ENCODE measurements at places on chromosomes 1 and 21.

- no peak for DNase-seq
Observed at GRCh38 chr1:114339379-114339778, 171.6 kb downstream of the TRIM33 start.

- no peak for DNase-seq
Observed at GRCh38 chr1:225617479-225617878, 35.4 kb downstream of the ENAH start.

GRCh38 chr21:37508341-37508740, 141.8 kb downstream of the DYRK1A start:
- no peak for DNase-seq

DNA sequence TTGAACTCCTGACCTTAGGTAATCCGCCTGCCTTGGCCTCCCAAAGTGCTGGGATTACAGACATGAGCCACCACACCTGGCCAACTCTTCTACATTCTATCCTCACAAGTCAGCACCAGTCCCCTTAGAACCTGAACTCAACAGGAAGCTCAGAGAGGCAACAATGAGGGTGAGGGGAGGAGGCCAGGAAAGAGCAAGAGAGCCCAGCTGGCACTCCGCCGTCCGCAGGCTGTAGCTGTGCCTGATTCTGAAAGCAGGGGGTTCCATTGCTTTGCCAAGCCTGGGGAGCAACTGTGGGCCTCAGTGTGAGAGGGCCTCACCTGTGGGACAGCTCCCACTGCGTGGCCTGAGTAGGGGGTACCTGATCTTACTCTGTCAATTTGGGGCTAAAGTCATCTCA, 18.7 kb downstream of the STK40 start:
- no peak for DNase-seq

- DNase-seq: no peak
Observed at GRCh38 chr1:172699695-172700227, 40.9 kb downstream of the FASLG start.

DNA sequence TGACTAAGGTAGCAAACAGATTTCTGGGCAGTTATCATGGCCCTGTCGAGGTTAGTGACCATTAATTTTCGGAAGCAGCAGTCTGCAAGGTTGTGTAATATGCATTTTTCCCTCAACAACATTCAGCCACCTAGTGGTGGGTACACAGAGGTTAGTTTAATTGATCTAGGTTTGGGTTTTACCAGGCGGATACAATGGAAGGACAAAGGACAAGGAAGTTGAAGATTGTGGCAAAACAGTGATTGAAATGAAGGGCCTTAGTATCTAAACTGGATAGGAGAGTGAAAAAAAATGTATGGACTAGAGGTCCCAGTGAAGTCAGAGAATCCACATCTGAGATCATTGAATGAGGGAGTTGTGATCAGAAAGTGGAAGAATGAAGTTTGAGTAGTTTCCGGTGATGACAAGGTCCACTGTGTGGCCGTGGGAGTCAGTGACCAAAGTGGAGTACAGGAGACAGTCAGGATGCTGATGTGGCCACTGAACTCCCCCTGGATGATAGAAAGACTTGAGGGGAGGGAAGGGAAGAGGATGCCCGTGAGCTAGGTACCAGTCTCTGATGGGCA, 2.8 kb downstream of the ARMH1 start:
- no peak for DNase-seq

GRCh38 chr1:233246965-233247364, 48.6 kb downstream of the PCNX2 start:
- no peak for DNase-seq

GRCh38 chr1:173496757-173497320, 19.7 kb downstream of the PRDX6 start:
- no peak for DNase-seq

DNA sequence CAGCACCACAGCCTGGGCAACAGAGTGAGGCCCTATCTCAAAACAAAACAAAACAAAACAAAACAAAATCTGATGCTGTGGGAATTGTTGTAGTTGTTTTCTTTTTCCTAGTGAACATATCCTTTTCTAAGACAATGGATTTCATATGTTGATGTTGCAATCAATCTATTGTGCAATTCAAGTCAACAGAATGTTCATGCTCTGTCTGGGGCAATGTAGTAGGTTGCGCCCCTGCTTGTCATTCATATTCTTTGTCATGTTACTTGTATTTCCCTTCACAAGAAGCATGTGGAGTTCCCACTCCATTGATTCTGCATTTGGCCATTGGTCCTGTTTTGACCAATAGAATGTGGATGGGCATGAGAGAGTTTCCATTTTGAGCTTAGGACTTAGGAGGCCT, 223.9 kb downstream of the DUSP10 start:
- no peak for DNase-seq

DNA sequence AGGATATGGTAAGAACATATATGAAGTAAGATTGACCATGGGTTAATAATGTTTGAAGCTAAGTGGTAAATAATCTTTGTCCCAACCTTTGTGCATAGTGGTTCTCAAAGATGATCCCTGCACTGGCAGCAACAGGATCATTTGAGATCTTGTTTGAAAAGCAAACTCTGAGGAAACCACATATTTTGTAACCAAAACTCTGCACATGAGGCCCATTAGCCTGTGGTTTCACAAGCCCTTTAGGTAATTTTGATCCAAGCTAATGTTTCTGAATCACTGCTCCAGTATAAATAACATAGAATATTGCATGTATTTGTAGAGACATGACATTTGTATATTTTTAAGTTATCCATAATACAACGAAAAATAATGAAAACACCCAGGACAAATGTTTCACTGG, 147.9 kb upstream of the RGS18 start:
- DNase-seq: no peak

- no peak for DNase-seq
Observed at GRCh38 chr1:117136749-117137148, 15.2 kb upstream of the TRIM45 start.
